Coronary artery (tissue), 2 donors: ENCODE measurements at places on chromosomes 5 and 9.

DNA sequence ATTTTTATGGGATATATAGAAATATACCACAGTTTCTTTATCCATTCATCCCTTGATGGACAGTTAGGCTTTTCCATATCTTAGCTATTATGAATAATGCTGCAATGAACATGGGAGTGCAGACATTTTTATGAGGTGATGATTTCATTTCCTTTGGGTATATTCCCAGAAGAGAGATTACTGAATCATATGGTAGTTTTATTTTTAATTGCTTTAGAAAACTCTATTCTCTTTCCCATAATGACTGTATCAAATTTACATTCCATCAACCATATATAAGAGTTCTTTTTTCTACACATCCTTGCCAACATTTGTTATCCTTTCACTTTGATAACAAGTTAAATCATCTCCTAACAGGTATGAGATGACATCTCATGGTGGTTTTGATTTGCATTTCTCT is 821.6 kb downstream of the TLE1 start:
- no peak for DNase-seq

GRCh38 chr9:5971740-5972139 is 43.7 kb downstream of the RANBP6 start:
- DNase-seq, result no peak

DNA sequence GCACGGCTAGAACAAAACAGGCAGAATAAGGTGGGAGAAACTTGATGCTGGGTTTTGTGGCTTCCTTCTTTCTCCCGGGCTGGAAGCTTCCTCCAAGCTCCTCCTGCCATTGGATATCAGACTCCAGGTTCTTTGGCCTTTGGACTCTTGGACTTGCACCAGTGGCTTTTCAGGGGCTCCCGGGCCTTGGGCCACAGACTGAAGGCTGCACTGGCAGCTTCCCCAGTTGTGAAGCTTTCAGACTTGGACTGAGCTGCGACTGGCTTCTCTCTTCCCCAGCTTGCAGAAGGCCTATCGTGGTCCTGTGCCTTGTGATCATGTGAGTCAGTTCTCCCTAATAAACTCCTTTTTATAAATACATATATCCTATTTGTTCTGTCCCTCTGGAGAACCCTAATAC is 364.4 kb downstream of the DNAH5 start:
- DNase-seq, result no peak

DNA sequence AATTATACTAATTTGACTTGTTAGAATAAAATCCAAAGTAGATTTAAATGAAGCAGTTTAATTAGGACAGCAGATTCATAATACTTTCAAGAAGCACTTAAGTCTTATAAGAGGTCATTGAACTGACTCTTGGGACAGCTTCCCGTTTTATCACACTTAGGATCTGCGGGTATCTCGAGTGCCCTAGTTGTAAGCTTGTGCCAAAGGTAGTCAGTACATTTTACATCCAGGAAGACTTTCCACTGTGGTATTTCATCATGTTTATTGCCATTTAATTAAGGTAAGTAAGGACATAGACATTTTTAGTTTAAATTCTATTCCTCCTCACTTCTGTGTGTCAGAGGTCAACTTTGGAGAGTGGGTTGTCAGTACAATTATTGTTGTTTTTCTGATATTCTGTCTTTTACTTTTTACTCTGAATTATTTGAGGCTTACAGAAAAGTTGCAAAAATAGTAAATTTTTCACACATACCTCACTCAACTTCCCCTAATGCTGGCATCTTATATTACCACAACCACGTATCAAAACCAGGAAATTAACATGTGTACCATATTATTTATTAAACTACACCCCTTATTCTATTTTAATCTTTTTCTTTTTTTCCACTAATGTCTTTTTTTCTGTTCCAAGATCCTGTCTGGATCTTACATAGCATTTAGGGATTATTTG is 7.5 kb upstream of the ZNF367 start:
- DNase-seq, result no peak

DNA sequence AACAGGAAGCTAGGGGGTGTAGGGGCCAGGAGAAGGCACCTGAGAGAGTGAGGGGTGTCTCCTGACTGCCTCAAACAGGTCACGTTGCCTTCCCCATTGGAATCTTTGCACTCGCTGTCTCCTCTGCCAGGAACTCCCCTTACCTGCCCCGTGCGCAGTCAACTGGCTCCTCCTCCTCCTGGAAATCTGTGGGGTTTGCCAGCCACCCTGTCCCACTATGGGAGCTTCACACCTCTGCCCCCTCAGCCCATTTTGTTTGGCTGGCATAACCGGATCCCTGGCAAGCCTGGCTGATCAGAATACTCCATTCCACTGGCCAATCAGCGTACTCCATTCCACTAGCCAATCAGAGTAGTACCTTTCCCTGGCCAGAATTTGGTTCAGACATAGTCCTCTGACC is 10.4 kb upstream of the SLC34A1 start:
- DNase-seq, result no peak

DNA sequence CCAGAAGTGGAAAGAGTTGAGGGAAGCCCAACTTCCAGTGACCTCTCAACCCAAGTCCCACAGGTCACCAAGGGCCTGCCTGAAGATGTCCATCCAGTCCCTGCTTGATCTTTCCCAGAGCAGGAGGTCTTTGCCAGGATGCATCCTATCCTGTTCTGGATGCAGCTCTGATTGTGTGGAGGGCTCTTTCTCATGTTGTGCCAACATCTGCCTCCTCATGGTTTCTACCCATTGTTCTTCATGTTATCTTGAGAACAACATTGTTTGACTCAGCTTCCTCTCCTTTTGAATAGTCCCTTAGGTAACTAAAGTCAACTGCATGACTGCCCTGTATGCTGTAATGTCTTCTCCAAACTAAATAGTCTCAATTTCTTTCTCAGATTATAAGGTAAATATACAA is 169.3 kb downstream of the CCDC192 start:
- no peak for DNase-seq

- no peak for DNase-seq
Measured at GRCh38 chr9:89745601-89746376, 141.0 kb downstream of the GADD45G start.

GRCh38 chr5:1466631-1467265 is 21.5 kb upstream of the SLC6A3 start:
- DNase-seq, result no peak
